ENCODE measurements at places on chromosomes 12 and 14.

- DNase-seq, result no peak
These were observed 194.1 kb downstream of the NOVA1 start for GRCh38 chr14:26403760-26404159.

DNA sequence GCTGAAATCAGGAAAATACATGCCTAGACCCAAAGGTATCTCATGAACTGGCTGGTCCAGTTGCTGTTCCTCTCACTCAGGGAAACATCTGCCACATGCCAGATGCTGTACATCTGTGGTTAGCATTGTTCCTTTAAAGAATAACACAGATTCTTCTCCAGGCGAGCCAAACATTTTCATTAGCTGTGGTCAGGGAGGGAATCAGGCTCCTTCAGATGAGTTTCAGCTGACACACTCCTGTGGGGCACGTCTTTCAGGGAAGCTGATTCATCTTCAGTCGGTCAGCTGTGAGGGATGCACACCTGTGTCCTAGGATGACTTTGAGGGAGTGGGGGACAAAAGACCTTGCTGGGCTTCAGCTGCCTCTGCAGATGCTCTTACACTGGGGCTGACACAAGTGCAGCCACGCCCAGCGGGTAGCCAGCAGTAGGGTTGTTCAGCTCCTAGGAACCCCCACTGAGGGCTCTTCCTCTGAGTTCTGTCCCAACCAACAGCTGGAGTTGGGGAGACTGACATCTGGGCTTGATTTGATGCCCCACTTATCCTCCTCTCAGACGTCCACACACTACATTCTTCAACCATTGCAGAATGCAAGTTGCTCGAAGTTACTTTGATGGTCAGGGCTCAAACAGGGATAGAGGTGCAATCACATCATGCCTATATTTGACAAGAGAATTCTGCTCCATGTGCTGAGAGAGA is 155.0 kb downstream of the NUAK1 start:
- no peak for DNase-seq

DNA sequence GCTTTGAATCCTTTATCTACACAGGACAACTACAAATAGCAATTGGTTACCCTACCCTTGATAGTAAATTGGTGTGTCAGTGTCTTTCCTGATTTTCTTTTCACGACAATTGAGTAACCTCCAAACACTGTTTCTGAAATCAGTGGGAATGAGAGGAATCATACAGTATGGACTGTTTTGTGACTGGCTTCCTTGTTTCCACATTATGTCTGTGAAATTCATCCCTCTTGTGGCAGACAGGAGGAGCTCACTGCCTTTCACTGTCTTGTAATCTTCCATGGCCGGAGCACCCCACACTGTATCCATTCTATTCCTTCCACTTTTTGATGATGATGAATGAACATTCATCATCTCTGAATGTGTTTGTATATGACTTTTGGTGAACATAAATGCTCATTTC is 164.0 kb upstream of the PZP start:
- no peak for DNase-seq

DNA sequence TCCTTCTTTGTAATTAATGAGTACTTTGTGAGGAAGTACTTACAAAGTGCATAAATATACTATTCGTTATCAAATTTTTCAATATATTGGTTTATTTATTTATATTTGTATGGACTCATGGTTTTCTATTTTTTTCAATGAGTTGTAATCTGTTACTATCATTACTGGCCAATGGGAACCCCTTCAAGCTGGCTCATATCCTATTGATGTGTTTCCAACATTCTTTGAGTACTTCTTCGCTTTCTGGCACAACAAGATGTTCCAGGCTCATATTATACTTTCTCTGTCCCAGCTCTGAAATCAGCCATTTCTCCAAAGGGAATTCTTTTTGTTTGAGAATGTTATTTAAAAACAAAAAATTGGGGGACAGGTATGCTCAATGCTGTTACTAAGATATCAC is 17.5 kb downstream of the YBX3 start:
- DNase-seq, result no peak

- no peak for DNase-seq
These were observed 113.9 kb upstream of the DYRK2 start for GRCh38 chr12:67534681-67535080.

DNA sequence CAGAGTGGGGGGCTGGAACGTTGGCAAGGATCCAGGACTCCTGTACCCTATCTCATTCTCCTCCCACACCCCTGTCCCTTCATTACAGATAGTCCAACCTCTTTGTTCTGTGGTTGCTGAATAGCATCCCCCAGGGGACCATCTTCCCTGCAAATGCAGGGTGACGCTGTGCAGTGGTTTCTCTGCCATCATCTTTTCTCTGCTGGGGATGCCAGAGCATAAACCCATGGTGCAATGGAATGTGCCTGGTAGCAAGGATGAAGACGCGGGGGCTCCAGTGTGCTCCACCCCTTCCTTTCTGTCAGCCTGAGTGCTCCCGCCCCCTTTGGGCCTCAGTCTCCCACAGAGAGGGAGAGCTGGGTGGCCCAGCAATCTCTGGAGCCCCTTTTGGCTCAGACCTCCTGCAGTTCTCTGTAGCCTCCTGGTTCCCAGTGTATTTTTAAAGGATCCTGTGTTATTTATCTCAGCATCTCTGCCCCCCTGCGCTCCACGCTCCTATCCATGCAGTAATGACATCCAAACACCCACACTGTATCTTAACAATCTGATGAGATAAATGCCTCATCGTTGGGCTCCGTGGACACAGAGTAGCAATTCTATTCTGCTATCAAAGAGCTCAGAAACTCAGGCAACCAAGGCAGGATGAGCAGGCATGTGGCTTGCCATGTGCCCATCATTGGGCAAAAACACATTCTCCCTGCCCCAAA is 212.8 kb downstream of the CACNA1C start:
- DNase-seq, result no peak

DNA sequence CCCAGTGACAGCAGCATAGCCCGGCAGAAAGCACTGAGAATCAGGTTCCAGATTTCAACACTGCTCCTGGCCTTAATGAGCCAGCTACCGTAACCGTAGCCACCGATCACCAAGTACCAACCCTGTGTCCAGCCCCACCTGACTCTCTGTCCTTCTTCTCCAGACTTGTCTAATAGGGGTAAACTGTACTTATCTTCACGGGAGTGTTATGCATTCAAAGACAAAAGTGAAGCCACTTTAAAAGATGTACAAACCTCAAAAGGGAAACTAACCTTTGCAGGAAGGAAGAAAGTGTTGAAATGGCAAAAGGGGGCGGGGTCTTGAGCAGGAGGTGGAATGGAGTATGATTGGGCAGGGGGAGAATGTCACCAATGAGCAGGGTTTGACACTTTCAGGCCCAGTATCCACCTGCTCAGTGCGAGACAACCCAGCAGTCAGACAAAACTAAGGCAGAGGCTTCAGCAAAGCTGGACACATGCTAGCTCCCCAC is 226.1 kb downstream of the CHST11 start:
- DNase-seq, result no peak

GRCh38 chr14:67999290-67999689 is 179.7 kb downstream of the RAD51B start:
- no peak for DNase-seq

DNA sequence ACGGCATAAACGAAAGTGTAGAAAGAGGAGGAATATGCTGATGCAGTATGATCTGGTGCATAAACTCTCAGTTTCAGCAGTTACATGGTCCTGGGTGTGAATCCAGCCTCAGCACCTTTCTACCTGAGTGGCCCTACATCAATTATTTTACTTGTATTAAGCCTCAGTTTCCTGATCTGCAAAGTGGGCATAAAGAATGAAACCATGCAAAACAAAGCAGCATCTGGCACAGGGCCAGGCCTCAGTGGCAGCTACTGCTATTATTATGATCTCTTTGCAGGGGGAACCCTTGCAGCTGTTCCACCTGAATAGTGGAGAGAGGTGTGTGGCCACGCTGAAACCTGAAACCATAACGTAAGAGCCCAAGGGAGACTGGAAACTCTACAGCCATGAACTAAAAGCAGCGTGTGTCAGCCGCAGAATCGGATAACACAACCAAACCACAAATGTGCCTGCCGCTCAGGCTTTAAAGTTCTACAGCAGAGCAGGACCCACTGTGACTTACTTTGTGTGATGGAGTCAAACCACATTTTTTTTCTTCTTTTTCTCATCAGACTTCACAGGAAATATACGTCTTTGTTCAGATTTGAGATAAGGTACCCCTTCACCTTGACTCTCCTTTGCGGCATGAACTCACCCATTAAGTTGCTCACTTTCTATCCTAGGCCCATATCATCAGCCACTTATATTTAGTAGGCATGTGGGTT is 29.2 kb upstream of the FOS start:
- DNase-seq, result no peak

DNA sequence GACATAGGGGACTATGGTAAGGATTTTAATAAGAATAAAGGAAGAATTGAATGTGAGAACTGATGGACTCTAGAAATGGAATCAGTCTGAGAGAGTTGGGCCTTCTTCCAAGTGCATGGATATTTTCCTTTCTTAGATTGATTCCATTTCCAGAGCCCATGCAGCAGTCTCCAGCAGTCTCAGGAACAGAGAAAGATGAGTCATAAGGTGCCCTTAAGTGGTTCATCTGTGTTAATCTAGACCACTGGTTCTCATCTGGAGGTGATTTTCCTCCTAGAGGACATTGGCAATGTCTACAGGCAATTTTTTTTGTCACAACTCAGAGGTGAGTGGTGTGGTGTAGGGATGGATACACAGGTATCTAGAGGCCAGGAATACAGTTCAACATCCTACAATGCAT is 25.9 kb downstream of the TRIM9 start:
- DNase-seq, result no peak

DNA sequence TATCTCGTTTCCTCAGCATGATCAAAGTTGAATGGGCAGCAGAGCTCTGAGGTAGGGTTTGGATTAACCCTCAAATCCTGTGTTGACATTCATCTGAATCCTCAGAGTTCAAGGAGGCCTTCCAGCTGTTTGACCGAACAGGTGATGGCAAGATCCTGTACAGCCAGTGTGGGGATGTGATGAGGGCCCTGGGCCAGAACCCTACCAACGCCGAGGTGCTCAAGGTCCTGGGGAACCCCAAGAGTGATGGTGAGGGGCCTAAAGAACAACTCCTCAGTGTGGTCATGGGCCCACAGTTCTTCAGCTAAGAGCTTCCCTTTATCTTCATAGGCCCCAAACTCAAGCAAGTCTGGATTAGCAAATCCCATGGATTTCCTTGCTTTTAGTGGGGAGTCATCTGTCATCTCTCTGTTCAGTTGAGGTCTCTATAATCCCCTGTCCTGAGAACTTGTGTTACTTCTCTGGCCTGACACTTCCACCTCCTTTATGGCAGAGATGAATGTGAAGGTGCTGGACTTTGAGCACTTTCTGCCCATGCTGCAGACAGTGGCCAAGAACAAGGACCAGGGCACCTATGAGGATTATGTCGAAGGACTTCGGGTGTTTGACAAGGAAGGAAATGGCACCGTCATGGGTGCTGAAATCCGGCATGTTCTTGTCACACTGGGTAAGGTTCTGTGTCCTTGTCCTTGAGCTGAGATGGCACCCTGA is 1.5 kb downstream of the MYL6 start:
- no peak for DNase-seq

DNA sequence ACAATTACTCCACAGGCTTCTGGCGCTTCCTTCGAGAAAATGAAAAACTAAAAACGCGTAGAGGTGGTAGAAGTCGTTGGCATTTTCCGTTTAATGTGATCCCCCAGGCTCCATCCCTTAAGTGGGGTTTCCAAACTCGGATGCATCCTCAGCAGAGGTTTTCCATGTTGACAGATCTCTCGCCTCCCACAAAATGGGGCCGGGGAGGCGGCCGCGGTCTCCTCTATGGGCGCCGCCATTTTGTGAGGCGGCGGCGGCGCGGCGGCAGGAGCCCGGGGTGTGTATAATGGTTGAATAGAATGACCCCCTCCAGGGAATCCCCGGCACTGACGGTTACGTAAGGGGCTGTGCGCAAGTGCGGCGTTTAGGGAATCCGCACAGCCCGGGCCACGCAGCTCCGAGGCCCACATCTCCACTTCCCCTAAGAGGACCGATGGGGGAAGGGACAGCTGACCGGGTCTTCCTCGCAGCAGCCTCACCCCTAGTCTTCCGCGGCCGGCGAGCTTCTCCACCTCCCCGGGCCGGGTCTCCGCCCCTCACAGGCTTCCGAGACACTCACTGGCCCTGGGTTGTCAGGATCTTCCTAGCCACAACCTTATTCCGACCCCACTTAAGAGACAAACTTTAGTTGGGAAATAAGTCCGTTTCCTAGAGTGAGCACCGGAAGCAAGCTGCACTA is 2.1 kb upstream of the ARID2 start:
- DNase-seq, result peak; percentile 75

DNA sequence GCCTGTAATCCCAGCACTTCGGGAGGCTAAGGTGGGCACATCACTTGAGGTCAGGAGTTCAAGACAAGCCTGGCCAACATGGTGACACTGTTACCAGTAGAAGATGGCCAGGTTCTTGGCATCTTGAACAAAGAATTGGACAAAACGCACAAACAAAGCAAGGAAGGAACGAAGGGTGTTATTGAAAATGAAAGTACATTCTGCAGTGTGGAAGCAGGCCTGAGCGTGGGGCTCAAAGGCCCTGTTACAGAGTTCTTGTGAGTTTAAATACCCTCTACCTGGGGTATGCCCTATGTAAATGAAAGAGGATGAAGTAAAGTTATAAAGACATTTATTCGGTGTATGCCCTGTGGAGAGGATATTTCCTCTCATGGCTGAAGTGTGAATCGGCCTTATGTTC is 20.8 kb upstream of the CDK17 start:
- no peak for DNase-seq

DNA sequence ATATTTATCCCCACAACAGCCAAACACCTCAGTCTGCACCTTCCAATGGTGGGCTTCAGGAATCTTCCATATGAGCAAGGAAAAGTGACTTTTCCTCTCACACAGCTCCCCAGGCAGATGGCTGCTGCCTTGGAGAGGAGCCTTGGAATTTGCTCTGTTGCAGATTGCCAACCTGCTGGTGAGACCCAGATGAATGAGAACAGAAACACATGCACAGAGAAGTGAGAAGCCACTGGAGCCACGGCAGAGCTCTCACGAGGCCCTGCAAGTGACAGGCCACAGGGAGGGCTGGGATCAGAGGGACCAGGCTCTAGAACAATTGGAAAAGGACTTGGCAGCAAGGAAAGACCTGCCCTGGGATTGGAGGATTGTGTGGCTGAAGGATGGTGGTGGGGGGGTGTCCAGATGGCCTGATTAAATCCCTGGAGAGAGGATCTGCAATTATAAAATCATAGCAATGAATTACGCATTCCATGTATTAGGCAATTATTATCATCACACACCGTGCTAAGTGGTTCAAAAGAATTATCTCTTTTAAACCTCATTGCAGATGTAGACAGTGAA is 84.9 kb upstream of the PWP1 start:
- DNase-seq, result peak; percentile 20

GRCh38 chr12:22282283-22282682 is 52.2 kb downstream of the ST8SIA1 start:
- no peak for DNase-seq

DNA sequence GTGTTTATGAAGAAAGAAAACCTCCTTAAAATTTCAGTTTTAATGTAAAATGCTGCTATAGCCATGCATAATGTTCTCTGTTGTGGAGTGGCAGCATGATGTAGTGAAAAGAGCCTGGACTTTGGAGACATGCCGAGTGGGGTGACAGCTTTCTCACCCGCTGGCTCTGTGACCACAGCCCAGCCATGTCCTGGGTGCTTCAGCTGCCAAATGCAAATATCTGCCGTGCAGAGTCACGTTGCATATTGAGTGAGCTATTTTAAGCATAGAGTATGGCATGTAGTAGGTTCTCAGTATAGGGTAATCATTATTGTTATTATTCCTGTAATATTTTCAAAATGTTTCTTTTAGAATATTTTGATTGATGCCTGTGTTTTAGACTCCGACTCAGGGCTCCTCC is 15.5 kb upstream of the TCTN2 start:
- DNase-seq, result no peak

GRCh38 chr12:122729583-122730214 is 945 bp downstream of the HCAR1 start:
- DNase-seq, result no peak

Data from NCI-H1694 (cell line).